ENCODE measurements at places on chromosomes 11 and 22.

GRCh38 chr11:33158596-33159275 is 2.5 kb downstream of the CSTF3 start:
- no peaks in the 10 kb centered on the region for H3K36me3 ChIP-seq
- peaks cover 6% of the 10 kb centered on the region for H3K4me1 ChIP-seq
- no peak overlapping the region for H3K27ac ChIP-seq
- H3K27me3 ChIP-seq = no peaks in the 10 kb centered on the region

GRCh38 chr11:14882196-14882595 is 9.8 kb downstream of the CYP2R1 start:
- H3K4me1 ChIP-seq = peaks cover 18% of the 10 kb centered on the region
- no peak for DNase-seq
- no peaks in the 10 kb centered on the region for H3K27me3 ChIP-seq
- no peaks in the 10 kb centered on the region for H3K36me3 ChIP-seq
- H3K4me3 ChIP-seq = no peak overlapping the region

- no peaks in the 10 kb centered on the region for H3K36me3 ChIP-seq
- H3K27ac ChIP-seq = no peak overlapping the region
- DNase-seq = no peak
- no peak overlapping the region for H3K4me3 ChIP-seq
Observed at GRCh38 chr22:49331223-49331815, 496.4 kb downstream of the BRD1 start.

GRCh38 chr11:125588505-125588904 is 4.1 kb upstream of the STT3A start:
- H3K4me3 ChIP-seq = no peak overlapping the region
- no peaks in the 10 kb centered on the region for H3K36me3 ChIP-seq
- no peak for DNase-seq
- H3K27me3 ChIP-seq = no peaks in the 10 kb centered on the region
- H3K4me1 ChIP-seq = peaks cover 6% of the 10 kb centered on the region

DNA sequence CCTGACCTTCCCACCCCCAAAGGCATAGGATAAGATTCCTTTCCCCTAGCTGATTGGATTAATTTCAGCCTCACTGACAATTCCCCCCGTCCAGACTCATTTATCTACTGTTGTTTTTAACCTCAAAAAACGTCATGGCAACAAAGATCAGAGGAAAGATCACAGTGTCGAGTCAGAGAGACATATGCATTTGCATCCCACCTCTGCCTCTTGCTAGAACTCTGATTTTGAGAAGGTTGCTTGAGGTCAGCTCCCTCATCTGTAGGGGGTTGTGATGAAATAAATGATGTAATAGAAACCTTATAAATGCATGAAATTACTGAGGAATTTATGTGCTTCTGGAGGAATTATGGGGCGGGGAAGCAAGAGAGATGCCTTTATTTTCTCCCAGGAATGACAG is 53.3 kb upstream of the SYN3 start:
- H3K27ac ChIP-seq = no peak overlapping the region
- no peaks in the 10 kb centered on the region for H3K4me1 ChIP-seq
- H3K36me3 ChIP-seq = no peaks in the 10 kb centered on the region
- no peaks in the 10 kb centered on the region for H3K27me3 ChIP-seq
- no peak for DNase-seq

Data from hepatocyte (in vitro differentiated cells).